ENCODE measurements at places on chromosomes 12 and 14. TPM values are rescaled to one million over a fixed set of nuclear protein-coding genes. Genes with fewer than 3 reads are reported as not detected.
A peak's percentile ranks its signal among the peaks of the same experiment; 100 is the strongest.

DNA sequence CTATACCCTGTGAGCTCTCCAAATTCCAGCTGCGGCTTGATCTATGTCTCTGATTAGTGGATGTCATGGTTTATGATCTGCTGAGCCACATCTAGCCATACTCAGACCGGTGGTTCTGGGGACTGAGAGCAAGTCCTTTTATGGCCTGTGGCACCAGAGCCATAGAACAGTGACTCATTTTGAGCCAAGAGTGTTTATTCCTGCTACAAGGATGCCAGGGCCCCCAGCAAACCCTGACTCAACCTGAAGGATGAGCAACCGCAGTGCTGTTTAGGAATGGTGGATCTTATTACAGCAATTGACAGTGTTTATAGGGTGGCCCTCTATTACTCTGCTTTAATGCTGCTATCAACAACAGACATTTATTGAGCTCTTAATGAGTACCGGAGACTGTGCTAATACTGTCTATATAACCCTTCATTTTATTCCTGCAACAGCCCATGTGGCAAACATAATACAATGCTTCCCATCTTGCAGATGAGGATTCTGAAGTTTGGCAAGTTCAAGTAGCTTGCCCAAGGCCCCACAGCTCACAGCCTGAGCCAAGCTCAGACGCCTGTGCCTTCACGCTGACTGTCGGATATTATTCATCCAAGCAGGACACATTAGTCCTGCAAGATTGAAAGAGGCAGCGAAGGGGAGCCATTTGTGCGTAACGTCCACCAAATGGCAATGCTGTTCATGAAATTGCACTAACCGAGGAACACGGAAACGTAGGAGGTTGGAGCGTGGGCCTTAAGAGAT is 273.6 kb upstream of the PWP1 start:
- no peak for DNase-seq

MYF6 gene
- not detected for total RNA-seq

DNA sequence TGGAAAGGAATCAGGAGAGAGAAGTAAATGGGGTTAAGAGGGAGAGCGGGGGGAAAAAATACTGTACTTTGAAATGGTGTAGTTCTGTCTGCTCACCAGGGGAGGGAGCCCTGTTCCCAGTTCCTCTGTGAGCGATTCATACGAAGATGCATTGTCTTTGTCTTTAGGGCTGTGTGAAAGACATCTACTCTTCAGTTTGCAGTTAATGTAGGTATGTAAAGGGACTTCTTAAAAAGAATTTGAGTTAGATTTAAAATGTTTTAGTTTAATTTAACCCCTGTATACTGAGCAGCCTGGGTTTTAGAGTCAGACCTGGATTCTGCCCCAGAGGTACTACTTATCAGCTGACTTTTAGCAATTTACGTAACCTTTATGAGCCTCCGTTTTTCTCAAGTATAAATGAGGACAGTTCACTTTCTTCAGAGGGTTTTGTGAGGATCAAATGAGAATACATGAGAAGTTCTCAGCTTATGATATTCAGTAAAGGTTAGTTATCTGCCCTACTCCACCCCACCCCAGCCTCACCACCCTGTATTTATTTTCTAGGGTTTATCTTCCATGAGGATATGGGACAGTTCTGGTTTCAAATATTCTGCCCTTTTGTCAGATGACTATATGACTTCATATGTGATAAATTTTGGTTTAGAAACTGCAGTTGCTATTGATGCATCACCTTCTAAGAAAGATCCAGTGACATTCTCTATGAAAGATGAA is 82.5 kb upstream of the EVL start:
- DNase-seq, result peak; percentile 89

MAP1LC3B2 gene
- total RNA-seq, result 0.68 TPM
